Caudate nucleus (tissue), 63 donors: ENCODE measurements at places on chromosomes 3 and 15.

- no peak for DNase-seq
Measured at GRCh38 chr3:51813539-51813938, 34.5 kb upstream of the IQCF6 start.

GRCh38 chr3:33041909-33042308 lies 55.0 kb downstream of the GLB1 start:
- no peak for DNase-seq

- DNase-seq = peak; percentile 80
Measured at GRCh38 chr15:45372041-45372995, 6.0 kb downstream of the GATM start.

- DNase-seq = no peak
Measured at GRCh38 chr15:54305138-54305537, 326.9 kb downstream of the UNC13C start.

GRCh38 chr15:85642693-85643066 lies 152.0 kb downstream of the KLHL25 start:
- DNase-seq = no peak

DNA sequence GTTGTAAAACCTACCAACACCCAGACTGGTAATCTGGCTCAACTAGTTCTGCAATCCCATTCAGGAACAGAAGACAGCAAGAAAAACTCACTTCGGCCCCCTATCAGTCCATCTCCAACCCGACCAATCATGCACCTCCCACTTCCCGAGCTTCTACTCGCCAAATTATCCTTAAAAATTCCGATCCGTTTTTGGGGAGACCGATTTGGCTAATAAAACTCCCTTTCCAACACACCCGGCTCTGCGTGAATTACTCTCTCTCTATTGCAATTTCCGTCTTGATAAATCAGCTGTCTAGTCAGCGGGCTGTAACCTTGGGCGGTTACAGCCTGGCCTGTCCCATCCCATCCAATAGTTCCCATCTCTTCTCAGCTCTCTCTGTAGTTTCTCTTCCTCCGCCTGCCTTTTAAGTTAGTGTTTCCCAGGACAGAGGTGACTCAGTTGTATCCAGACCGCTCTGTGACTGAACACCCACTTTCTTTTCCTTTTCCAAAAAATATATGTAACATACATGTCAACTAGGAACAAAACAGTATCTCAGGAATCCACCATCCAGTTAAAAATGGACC lies 780 bp upstream of the ACAD9 start:
- DNase-seq = no peak

DNA sequence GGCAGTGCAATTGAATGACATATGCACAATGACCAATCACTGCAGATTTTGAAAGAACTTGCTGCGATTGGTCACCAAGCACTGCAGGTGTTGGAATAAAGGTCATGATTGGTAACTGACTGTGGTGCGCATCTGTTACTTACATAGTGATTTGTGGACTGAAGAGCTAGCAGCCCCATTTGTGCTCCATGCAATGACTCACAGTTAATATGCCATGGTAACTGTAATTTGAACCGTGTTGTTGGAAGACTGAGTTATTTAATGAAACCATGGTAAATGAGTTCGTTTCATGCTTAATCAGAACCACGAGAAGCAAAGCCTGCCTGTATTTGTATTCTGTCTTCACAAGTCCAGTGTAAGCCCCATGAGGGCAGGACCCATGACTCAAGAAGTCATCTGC lies 220.5 kb downstream of the TJP1 start:
- no peak for DNase-seq

GRCh38 chr3:25143356-25144025 lies 284.6 kb upstream of the RARB start:
- no peak for DNase-seq

- no peak for DNase-seq
Measured at GRCh38 chr3:75329476-75330097, 334.5 kb upstream of the FRG2C start.

DNA sequence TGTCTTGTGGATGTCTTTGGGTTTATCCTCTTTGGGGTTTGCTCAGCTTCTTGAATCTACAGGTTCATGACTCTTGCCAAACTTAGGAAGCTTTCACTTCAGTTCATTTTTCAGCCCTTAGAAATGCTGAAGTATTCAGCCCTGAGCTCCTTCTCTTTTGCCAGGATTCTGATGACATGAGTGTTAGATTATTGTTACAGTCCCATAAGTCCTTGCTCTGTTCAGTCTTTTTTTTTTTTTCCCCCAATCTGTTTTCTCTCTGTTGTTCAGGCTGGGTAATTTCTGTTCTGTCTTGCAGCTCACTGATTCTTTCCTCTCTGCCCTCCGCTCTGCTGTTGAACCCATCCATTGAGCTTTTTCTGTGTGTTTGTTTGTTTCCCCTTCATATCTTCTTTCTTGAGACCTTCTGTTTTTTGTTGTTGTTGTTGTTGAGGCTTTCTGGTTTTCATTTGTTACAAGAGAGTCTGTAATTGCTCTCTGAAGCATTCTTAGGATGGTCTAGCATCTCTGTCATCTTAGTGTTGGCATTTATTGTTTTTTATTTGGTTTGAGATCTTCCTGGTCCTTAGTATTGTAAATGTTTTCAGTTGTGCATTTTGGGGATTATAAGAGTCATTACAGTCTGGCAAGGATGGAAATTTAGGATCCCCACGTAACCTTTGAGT lies 18.4 kb downstream of the LRCH3 start:
- no peak for DNase-seq

DNA sequence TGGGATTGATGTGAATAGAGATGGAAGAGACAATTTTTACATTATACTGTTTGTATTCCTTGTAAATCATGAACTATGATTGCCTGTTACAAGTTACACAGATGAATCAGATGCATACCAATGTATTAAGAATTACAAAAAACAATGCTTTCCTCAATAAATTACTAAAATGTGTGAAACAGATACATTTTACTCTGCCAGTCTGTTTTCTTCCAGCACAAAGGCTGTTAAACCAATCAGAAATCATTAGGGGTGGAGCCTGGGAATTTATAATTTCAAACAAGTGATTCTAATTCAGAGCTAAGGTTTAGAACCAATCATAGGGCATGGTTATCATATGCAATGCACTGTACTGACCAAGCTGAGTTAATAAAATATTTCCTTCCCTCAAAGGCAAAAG lies 21.8 kb upstream of the ANKRD28 start:
- no peak for DNase-seq

- no peak for DNase-seq
Measured at GRCh38 chr3:179542375-179542774, 20.4 kb upstream of the ACTL6A start.

DNA sequence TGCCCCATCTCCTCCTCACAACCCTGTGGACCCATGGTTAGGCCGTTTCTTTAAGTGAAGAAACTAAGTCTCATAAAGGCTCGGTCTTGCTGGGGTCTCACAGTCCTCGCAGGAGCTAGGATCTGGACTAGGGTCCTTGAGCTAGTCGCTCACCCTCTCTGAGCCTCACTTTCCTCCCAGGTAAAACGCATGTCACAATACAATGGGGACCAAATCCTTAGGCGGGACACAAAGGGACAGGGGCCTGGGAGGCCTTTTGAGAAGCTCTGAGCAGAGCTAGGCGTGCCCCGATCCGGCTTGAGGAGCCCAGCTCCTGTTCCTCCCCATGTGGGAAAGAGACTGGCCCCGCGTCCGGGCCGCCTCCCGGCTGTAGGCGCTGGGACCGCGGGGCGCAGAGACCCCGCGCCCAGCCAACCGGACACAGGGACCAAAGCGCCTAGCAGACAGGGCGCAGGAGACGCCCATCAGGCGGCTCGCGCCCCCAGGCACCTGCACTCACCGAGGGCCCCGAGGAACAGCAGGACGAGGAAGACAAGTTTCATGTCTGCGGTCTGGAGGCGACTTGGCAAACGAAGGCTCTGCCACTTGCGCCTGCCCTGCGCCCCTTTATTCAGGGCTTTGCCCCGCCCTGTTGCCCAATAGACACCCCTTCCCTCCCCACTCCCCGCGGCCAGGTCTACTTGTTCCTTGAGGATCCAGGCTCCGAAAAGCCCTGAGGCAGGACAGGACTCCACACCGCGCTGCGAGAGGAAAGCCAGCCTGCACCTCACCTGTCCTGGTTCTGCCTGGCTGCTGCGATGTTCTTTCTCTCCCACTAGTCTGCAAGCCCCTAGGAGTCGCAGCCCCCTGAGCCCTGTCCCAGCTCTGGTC lies at the start of gene LTF:
TSS of gene LTF (minus strand) at position 580 of the 870 bp plus-strand sequence. CDS start at position 542, 38 bp downstream.
- DNase-seq = no peak

DNA sequence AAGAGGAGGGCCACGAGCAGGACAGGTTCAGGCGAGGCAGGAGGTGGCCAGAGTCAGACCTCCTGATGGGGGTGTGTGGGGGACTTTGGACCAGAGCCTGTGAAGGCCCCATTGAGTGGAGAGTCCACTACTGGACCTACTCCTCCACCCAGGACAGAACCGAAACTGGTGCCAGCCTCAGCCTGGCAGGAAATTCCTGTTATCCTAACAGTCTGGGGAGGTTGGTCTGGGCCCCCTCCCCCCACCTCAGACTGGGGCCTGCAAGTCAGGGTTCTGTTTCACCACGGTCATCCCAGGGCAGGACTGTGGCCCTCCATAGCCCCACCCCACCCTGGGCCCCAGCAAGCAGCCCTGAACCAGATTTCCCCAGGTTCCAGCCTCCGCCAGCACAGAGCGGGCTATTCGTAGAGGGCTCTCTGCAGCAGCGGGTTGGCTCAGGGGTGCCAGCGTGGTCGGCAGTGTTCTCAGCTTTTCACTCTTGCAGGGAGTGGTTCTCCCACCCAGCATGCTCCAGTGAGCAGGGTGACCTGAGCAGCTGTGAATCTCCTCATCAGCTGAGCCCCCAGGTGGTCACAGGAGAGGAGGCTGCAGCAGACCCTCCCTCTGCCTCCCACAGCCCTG lies 217.3 kb downstream of the TBC1D2B start:
- no peak for DNase-seq

DNA sequence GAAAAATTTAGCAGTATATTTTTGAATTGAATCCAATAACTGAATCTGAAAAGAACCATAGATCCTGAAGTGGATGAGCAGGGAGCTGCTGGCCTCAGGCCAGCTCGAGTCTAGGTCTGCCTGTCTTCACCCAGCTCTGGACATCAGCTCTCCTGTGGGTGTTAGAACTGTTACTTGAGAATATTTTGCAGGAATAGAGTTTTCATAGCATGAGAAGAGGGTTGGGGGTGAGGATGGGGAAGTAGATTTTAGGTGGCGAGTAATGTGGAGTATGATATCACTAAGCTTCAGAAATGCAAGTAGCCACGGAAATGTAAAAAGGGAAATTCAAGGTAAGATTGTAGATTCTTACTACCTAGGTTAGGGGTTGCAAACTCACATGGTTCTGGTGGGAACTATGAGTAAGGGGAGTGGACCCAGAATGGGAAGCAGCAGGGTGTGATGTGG lies 6.2 kb downstream of the RAB8B start:
- DNase-seq = no peak

DNA sequence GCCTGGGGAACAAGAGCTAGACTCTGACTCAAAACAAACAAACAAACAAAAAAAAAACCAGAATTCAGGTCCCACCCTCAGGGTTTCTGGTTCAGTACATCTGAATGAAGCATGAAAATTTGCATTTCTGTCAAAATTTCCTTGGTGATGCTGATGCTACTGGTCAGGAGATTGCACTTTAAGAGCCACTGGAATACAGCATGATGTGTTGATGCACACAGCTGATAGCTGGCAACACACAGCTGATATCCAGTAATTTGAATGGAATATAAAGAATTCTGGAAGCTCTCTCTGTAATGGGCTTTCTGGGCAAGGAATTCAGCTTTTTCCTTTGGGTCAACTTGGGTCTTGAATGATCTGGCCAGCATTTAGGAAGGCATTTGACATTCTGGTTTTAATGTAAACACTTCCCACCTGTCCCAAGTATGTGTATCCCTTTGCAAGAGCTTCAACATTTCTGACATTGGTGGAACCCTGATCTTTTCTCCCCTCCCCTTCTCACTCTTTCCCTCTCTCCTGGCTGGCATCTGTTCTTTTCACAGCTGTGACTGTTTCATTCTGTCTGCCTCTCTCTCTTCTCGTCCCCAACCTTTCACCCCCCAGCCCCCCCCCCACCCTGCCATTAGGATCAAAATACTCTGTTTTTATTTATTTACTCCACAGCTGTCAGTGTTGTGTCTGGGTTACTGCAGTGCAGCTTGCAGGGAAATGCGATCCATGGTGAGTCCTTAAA lies 189.5 kb downstream of the TPRG1 start:
- DNase-seq = no peak

DNA sequence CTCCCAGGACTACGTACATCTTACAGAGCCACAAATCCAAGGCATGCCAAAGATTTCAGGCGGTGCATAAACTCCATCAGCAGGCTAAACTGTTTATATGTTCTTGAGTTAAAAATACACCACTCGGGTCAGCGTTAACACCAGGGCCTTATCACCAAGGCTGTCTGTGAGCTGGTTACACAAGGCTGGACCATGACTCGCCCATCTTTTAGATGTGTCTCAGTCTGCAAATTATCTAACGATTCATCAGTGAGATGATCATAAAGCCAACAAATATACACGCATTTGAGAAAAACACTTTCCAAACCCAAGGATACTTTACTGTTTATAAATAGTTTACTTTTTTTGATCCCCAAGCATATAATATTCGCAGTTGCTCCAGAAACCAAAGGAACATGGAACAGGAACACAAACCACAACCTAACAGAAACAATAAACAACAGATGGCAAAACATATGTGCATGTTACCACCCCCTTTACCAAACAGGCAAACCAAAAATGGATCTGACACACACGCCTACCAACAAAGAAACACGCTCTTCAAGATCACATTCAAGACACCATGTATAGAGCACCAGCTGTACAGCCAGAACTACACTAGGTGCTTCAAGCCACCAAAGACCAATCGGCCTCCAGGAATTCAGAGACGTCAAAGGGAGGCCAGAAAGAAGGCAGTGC lies 15.4 kb downstream of the LRIG1 start:
- DNase-seq = no peak

DNA sequence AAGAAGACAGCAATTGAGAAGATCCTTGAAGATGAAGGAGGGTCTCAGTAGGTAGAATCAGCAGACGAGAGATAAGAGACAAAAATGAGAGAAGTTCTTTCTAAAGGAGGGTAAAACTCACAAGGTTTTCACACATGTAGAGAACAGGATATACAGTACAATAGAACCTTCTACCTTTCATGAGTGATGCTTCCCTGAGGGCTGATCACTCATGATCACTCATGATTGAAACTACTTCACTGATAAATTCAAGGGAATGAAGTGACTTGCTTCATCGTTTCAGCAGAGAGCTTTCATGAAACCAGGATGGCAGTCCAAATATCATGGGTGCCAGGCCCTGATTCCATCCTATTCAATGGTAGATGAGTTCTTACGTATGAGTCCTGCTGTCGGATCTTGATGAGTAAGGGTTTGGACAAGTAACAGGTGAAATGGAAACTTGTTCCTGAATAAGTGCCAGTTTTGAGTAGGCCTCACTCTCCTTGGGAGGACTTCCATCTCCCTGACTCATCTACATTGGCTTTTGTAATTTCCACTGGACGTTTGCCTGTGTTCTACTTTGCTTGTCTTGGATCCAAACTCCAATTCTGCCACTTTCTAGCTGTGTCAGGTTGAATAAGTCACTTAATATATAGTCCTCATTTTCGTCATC lies 9.6 kb upstream of the CLDN16 start:
- no peak for DNase-seq

DNA sequence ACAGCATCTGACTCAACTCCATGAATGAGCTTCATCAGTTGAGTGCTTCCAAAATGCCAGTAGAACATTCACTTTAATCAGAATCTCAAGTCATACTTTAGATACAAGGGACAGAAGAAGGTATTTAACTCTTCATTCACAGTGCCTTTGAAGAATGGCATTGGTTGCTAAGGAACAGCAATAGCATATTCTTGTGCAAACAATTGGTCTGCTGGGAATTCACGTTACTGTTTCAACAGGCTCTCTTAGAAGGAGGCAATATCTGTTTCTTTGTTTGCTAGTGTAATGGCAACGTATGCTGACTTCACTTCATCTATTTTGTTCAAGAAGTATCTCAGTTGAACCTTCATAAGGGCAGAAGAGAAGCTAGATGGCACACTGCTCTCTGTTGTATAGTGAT lies 113.9 kb downstream of the TMEM108 start:
- DNase-seq = no peak
